ENCODE measurements at places on chromosomes 4 and X.
A peak's percentile ranks its signal among the peaks of the same experiment; 100 is the strongest.

- DNase-seq = no peak
Observed at GRCh38 chr4:77047037-77047436, 28.8 kb downstream of the CCNI start.

DNA sequence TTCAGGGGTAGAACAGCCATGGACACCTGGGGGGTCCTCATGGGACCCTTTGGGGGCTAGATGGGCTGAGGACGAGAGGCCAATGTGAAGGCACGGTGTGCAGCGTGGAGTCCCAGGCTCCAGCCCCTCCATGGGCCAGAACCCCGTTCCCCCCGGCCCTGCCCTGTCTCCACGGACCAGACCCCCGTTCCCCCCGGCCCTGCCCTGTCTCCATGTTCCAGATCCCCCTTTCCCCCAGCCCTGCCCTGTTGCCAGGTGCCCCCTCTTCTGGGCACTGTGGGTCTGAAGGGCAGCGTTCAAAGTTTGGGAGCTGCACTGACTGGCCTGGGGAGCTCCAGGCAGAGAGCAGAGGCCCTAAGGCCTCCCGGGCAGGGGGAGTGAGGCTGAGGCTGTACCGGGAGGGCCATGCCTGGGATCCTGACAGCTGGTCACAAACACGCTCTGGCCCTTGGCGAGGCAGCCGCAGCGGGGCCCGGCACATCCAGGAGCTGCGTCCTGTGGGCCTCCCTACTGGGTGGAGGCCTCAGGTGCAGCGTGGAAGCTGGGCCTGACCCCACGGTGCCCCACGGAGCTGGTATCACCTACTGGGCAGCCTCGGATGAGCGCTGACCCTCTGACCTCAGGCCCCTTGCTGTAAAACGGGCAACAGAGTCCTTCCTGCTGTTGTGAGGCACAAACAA is 8.9 kb downstream of the DGKQ start:
- DNase-seq = no peak

DNA sequence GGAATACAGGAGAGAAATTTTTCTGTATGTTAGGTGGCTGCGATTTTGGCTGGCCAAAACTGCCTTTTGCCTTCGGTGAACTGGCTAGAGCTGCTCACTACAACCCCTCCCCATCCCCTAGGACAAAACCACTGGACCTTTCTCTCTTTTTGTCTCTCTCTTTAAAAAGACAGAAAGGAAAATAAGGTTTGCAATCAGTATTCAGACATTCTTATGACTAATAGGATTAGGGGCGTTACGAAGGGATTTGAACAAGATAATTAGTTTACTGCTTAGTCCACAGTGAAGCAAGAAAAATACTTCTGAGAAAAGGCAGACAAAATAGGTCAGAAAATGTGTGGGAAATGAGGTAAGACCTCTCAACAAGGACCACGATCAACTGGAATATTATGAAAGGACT is 180.4 kb downstream of the SLIT2 start:
- DNase-seq = no peak

GRCh38 chr4:174216799-174217272 is 66.6 kb downstream of the FBXO8 start:
- no peak for DNase-seq

GRCh38 chr4:183797011-183797444 is 108.1 kb upstream of the STOX2 start:
- no peak for DNase-seq

DNA sequence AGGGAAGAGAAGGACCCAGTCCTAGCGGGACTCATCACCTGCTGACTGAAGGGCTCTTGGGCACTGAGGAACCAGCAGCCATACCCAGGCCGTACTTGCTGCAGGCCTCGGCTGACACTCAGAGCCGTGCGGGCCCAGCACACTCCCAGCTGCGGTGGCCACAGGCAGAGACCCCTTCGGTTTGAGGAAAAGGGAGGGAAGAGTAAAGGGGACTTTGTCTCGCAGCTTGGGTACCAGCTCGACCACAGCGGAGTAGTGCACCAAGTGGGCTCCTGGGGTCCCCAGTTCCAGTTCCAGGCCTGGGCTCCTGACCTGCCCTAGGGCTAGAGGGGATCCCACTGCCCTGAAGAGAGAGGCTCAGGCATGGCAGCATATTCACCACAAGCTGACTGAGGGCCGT is 17.9 kb upstream of the OPN1LW start:
- no peak for DNase-seq

GRCh38 chr4:74189331-74190043 is 31.6 kb downstream of the MTHFD2L start:
- peak; percentile 72 for DNase-seq

DNA sequence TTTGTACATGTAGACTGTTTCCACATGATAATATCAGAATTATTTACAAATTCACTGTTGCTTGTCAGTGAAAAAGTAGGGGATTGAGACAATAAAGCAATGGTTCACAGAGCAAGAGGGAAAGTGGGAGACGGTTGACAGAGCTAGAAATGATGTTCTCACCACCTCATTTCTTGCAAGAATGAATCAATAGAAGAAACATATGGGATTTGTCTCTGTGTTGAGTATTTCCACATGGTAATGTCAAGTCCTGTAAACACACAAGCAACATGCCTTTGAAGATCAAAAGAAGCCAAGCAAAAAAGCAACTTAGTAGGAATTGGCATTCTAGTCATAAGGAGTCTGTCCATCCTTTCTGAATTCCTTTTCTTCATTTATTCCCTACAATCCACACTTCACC is 1806.6 kb upstream of the AGA start:
- DNase-seq = no peak

DNA sequence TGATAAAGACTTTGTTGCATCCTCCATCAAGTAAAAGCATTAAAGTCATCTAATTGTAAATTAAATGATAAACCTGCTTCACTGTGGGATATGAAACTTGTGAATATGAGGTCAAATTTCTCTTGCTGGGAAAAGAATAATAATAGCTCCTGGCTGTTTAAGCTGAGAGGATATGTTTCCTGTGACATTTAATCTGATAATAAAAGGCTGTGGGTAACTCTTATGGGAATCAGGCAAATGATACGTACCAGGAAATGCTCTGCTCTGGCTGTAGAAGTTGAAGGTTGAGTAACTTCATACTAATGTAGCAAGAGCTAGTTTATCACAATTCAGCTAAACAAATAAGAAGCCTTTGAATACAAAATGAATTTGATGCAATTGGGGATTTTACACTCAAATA is 574.6 kb downstream of the RAPGEF2 start:
- DNase-seq = no peak

DNA sequence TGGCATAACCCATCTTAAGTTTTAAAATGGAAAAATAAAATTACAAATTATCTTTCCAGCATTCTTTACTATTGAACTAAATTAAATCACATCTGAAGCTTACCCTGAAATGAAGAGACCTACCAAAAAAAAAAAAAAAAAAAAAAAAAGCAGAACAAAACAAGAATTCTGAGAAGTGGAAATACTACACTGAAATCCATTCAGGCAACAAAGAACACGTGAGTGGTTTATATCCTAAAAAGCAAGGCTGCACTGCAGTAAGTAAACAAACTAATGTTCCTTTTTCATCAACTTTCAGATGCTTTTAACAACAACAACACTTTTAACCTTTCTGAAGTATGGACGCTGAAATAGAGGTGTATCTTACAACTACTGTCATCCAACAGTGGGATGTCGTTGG is 7.5 kb downstream of the FRYL start:
- no peak for DNase-seq

DNA sequence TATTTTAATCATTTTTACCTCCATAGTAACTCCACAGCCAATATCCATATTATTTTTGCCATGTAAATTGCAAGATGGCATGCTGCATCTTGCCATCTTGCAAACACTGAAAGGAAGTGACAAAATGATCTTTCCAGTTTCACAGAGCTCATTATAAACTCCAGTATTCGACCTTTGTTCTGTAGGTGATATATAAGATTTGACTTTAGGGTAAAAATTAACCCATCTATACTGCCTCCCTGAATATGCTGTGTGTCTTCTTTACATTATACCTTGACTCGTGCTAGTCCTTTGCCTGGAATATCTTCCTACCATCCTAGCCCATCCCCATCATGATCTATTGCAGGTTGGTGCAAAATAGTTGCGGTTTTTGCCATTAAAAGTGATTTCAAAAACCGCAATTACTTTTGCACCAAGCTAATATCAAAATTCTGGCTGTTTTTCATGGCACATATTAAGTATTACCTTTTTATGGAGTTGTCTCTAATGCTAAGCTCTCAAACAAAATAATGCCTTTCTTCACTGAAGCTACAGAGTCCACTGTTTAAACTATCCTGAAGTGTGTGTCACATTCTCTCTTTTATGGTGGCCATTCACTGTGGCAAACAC is 161.1 kb downstream of the PCDH19 start:
- DNase-seq = no peak

- no peak for DNase-seq
Observed at GRCh38 chrX:152932144-152932543, 34.3 kb downstream of the ZNF185 start.

- peak; percentile 90 for DNase-seq
Observed at GRCh38 chr4:142095886-142096605, 459.7 kb downstream of the IL15 start.

- no peak for DNase-seq
Observed at GRCh38 chr4:113790478-113790877, 28.9 kb upstream of the CAMK2D start.

DNA sequence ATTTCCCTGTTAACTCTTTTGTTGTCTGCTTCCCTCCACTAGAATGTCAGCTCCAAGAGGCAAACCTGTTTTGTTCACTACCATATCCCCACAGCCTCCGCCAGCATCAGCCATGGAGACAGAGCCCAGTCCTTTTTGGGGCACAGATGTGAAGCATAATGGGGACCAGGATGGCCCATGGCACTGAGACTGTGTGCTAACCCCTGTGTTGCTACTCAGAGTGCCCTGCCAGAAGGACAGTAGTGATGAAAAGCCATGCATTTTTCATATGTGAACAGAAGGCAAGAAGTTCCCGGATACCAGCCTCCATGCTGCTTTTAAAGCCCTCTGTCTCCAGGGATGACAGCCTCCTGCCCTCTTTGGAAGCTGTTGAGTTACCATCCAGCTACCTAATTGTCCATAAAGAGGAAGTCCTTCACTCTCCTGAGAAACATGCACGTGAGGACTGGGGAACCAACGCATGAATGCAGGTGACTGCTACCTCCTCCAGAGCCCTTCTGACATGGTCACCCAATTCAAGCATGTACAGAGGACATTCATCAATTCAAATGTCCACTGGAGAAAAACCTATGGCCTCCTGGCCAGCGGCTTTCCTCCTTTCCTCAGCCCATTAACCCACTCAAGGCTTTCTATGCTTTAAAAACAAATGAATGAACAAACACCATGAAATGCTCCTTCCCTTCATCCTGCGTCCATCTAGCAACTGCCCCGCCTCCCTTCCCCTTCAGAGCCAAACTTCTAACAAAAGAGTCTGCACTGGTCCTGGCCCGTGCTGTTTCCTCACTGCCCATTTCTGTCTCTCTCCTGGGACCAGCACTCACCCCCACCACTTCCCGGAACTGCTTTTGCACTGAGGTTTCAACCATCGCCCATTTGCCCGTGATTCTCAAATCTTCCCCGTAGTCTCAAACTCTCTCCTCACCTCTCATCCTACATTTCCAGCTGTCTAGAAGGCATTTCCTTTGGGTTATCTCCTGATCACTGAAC is 18.0 kb downstream of the PNMA6F start:
- no peak for DNase-seq

GRCh38 chr4:126038502-126039144 is 723.9 kb downstream of the FAT4 start:
- DNase-seq = no peak

DNA sequence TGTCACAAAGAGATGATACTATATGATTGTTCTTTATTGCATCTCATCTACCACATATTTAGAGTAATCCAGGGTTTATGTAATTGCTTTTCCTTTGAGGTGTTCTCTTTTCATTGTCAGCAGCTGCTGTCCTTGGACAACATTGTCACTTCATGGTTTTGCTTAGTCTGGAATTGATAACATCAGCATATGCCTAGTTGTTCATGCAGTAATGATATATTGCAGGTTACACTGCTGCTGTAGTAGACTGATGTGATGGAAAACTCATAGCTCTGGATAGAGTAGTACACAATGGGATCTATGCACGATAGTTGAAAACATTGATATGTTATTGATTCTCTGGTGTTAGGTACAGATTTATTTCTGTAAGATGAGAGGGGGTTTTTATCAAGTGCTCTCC is 13.7 kb downstream of the NEIL3 start:
- DNase-seq = no peak

- no peak for DNase-seq
Observed at GRCh38 chr4:111992351-111993168, 152.7 kb upstream of the FAM241A start.

DNA sequence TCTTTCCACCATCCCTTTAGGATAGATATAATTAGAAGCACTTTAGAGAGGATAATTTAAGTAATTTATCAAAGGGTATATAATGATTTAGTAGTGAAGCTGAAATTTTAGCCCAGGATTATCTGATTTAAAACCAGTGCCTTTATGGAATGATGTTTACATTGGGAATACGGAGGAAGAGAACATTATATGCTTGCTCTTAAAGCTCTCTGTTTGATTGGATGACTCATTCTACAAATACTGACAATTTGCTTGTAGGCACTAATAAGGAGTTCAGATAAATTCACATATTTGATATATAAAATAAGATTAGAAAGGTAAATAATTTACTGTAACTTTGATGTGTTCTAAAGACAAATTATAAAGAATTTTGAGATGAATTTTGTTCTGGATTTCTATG is 84.7 kb downstream of the SH3BGRL start:
- no peak for DNase-seq

- DNase-seq = no peak
Observed at GRCh38 chr4:175973027-175973923, 92.4 kb upstream of the WDR17 start.

- DNase-seq = no peak
Observed at GRCh38 chr4:75470738-75471137, 43.5 kb downstream of the RCHY1 start.

DNA sequence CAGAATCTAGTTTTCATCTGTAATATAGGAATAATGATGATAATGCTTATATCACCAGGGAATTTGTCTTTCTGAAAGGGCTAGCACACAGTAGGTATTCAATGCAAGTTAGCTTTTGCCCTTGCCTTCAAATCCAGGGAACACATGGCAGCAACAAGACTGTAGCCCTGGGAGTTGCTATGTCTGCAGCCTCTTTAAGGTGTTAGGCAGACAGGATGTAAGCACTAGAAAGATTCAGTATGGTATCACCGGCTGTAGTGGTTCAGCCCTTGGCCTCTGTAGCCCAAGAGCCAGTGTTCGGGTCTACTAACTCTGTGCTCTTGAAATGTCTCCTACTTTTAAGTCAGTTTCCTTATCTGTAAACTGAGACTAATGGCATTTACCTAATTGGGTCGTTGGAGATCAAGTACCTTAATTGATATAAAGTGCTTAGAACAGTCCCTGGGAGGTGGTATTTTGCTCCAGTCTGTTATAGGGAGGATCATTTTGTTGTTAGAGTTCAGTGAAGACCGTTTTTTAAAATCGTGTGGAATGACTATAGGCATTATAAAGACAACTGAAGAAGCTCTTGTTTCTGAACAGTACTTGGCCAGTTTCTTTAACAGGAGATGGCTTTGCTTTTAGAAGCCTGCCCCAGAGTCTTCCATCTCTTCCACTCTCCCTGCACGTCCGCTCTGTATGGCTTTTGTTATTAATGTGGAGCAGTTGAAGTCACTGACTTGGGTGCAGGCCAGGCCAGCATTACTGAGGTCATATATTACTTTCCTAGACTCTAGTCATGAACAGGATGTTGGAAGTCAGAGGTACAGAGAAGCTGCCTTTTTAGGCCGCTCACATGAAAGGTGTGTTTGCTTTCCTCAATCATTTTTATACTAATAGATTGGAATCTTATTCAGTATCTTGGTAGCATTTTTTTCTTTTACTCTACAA is 44.8 kb downstream of the GAB1 start:
- no peak for DNase-seq

- DNase-seq = no peak
Observed at GRCh38 chrX:153686711-153687110, 1.0 kb upstream of the SLC6A8 start.

All from HCT116 (cell line).